ENCODE measurements at places on chromosomes 5 and 9. TPM values are rescaled to one million over a fixed set of nuclear protein-coding genes. Genes with fewer than 3 reads are reported as not detected.

The PCDHAC2 gene
- 1.8 TPM for total RNA-seq

The UNC13B gene
- total RNA-seq: 12.5 TPM

The F12 gene
- 27.7 TPM for total RNA-seq

The CTSV gene
- total RNA-seq: 0.42 TPM

The TCF7 gene
- 1.8 TPM for total RNA-seq

The IL7R gene
- total RNA-seq: 5.4 TPM

The CCL28 gene
- 1.0 TPM for total RNA-seq

The CBY3 gene
- total RNA-seq: not detected

The ROPN1L gene
- total RNA-seq: 1.2 TPM

- H3K36me3 ChIP-seq: no peaks in the 10 kb centered on the region
- DNase-seq: no peak
These were observed 143.8 kb upstream of the PIK3R1 start for GRCh38 chr5:68071736-68072135.

DNA sequence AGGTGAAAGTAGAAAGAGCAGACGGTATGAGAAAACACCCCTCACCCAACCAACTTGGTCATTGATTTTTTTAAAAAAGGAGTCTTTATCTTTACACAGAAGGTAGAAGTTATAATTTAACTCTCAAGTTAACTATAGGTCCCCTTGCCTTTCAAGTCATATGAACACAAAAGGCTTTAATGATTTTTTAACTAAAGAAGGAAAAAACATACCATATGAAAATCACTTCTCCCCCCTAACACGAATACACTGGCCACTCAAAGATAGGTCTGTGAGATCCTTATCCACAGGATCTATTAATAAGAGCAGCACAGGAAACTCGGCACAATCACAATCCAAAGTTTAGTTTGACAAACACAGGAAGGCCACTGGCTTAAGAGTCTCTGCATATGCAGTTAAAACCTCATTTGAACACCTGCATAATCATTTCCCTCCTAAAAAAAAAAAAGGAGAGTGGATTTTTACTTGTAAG lies 138.0 kb downstream of the ENC1 start:
- H3K4me3 ChIP-seq: no peak overlapping the region
- no peaks in the 10 kb centered on the region for H3K27me3 ChIP-seq
- H3K4me1 ChIP-seq: peaks cover 38% of the 10 kb centered on the region
- peak overlapping the region; percentile 78 for H3K27ac ChIP-seq
- H3K36me3 ChIP-seq: no peaks in the 10 kb centered on the region
- no peak for DNase-seq

DNA sequence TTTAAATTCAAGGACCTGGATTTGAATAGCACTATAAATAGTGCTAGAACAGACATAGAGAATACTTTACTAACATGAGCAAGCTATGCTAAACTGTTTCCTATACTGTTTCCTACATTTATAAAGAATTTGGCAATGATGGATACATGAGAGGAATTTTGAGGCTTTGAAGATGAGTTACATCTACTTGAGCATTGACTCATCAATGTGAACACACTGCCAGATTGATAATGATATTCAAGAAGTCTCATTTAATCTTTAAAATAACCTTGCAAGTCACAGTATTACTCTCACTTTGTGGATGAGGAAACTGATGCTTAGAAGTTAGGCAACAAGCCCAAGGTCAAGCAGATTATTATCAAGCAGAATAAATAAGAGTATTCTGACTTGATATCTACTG lies 281.9 kb downstream of the DNAH5 start:
- H3K27ac ChIP-seq: no peak overlapping the region
- no peaks in the 10 kb centered on the region for H3K27me3 ChIP-seq
- no peak overlapping the region for H3K4me3 ChIP-seq
- H3K4me1 ChIP-seq: no peaks in the 10 kb centered on the region
- H3K36me3 ChIP-seq: no peaks in the 10 kb centered on the region
- no peak for DNase-seq

DNA sequence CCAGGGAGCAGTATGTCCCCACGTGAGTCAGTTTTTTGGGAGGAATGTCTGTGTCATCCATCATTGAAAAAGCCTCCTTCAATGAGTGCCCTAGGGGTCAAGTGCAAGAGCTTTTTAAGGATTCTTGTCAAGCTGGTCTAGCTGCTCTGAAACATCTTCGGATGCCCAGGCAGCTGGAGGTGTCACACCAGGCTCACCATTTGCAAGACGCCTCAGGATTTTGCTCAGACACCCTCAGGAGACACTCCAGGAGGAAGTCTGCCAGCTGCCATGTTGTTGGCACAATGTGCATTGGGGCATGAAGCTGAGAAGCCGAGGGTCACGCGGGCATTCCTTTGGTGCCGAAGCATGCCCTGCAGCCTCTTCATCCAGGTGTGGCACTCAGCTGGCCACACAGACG lies 111.1 kb upstream of the S1PR3 start:
- no peaks in the 10 kb centered on the region for H3K4me1 ChIP-seq
- no peaks in the 10 kb centered on the region for H3K27me3 ChIP-seq
- no peak overlapping the region for H3K27ac ChIP-seq
- H3K36me3 ChIP-seq: no peaks in the 10 kb centered on the region
- no peak for DNase-seq

GRCh38 chr9:119366909-119367682 lies 2.1 kb downstream of the BRINP1 start:
- no peak overlapping the region for H3K4me3 ChIP-seq
- H3K27ac ChIP-seq: no peak overlapping the region
- no peak for DNase-seq

DNA sequence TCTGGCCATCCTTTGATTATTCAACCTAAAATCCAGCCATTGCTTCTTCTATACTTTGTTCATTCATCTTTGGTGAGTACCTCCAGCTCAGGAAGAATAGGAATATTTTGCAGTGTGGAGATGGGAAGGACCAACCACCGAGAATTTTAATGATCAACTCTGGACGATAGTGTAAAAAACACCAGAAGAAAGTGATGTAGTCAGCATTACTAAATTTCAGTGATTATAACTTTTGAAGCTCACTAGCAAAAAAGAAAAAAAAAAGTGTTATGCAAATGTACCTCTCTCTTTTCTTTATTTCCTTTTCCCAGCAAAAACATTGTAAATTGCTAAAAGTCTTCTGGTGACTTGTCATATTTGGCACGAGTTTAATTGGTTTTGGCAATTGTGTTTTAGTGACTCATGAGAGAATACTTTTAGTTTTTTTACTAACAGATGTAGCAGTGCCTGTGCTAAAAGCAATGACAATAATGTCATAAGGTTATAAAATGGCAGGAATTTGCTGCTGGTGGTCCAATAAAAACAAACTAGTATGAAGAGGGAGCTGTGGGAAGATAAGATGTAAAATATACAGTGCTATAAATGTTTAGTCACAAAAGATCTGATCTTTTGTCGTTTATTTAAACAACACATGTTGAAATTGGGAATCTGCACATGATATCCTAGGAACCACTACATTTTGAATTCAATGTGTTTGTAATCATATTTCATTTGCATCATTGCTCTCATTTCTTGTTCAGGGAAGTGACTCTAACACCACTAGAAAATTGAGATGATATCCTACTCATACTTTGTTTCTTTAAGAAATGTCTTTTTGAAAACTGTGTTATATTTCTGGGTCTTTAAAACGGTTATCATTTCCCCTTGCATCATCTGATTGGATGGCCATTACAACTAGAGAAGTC lies 81.3 kb upstream of the ERCC6L2 start:
- H3K4me1 ChIP-seq: no peaks in the 10 kb centered on the region
- H3K27ac ChIP-seq: no peak overlapping the region
- H3K36me3 ChIP-seq: no peaks in the 10 kb centered on the region
- H3K4me3 ChIP-seq: no peak overlapping the region

GRCh38 chr5:149392718-149393117 lies 13.6 kb upstream of the IL17B start:
- no peak for DNase-seq
- H3K36me3 ChIP-seq: no peaks in the 10 kb centered on the region
- H3K27me3 ChIP-seq: no peaks in the 10 kb centered on the region
- H3K4me1 ChIP-seq: no peaks in the 10 kb centered on the region

GRCh38 chr5:21391506-21391905 lies 1403.5 kb upstream of the CDH18 start:
- no peak overlapping the region for H3K4me3 ChIP-seq
- no peak overlapping the region for H3K27ac ChIP-seq
- no peak for DNase-seq
- no peaks in the 10 kb centered on the region for H3K4me1 ChIP-seq
- no peaks in the 10 kb centered on the region for H3K36me3 ChIP-seq

DNA sequence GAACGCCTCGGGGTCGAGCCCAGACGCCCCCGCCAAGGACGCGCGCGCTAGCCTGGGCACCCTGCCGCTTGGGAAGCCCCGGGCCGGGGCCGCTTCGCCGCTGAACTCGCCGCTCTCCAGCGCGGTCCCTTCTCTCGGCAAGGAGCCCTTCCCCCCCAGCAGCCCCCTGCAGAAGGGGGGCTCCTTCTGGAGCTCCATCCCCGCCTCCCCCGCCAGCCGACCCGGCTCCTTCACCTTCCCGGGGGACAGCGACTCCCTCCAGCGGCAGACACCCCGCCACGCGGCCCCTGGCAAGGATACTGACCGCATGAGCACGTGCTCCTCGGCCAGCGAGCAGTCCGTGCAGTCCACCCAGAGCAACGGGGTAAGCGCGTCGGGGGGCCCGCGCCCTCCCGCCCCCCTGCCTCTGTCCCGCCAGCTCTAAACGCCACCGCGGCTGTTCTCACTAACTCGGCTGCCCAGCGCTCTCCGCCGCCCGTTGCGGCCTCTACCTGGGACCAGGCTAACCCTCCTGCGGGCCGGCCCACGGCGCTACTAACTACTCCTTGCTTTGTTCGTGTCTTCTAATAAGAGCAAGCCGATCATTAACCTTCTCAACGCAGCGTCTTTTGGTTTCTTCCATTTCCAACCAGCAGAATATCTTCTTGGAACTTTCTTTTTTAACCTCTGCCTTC lies 93.6 kb upstream of the OTULINL start:
- H3K36me3 ChIP-seq: peaks cover 13% of the 10 kb centered on the region
- H3K4me1 ChIP-seq: no peaks in the 10 kb centered on the region
- no peak overlapping the region for H3K27ac ChIP-seq
- no peaks in the 10 kb centered on the region for H3K27me3 ChIP-seq

GRCh38 chr9:101356619-101357018 lies 28.2 kb downstream of the BAAT start:
- no peaks in the 10 kb centered on the region for H3K27me3 ChIP-seq
- H3K36me3 ChIP-seq: peaks cover 7% of the 10 kb centered on the region
- DNase-seq: no peak
- no peak overlapping the region for H3K27ac ChIP-seq

DNA sequence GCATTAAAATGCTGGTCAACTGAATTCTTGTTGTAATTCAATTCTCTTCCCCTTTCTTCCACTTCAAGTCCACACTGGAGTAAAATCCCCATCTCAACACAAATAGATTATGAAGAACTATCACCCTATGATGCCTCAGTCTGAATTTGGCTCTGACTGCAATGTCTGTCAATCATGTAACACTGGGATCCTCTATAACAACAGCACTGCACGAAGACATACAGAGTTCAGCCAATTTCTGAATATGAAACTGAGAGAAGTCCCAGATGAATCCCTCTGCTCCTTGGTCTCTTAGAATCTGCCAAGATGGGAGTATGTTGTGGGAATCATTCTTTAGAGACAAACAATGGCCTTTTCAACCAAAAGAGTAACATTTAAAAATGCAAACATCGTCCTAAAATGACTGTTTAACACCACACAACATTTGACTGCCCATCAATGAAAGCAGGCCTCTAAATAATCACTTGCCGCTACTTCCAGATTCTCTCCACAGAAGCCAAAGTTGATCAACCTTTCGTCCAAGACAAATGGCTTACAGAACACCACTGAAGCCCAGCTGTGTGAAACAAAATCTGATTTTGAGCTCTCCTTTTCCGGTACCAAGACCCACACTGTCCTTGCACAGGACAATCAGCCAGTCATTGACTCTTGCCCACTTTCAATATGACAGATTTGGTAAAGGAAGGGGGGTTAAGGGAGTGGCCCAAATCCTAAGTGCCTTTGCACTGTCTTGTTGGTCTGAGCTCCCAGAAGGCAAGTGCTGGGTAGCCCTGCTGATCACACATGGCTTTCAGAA lies 258.0 kb downstream of the EBF1 start:
- no peak for DNase-seq
- H3K4me1 ChIP-seq: no peaks in the 10 kb centered on the region
- H3K27me3 ChIP-seq: no peaks in the 10 kb centered on the region
- H3K27ac ChIP-seq: no peak overlapping the region

DNA sequence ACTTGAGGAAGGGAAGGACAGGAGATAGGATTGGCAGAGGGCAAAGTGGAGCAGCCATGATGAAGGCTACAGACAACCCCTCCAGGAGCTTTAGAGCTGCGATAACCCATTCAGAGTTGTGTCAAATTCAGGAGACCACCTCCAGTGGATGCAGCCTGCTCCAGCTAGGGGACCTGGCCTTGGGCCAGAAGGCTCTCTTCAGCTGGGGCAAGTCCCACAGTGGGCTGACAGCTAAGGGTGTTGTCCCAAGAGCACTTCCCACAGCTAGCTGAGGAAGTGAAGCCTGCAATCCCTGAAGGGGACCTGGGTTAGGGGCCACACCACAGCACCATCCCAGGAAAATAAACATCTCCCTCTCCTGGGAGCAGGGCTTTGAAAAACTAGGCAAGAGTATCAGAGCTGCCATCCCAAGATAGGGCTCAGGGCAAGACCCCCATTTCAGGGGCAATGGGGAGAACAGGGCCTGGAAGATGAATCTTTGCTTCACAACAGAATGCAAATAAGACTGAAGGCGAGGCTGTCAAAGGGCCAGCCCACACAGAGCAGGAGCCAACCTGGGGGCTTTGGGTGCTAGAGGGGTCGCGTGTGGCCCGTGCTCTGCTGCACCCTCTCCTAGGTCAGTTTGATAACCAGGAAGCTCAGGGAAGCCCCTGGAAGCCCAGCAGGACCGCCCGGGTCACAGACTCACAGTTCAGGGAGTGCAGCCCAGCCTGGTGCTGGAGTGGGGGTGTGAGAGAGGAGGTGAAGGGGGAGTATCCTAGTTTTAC lies 19.3 kb upstream of the DAPK1 start:
- no peak for DNase-seq
- no peaks in the 10 kb centered on the region for H3K36me3 ChIP-seq
- H3K27me3 ChIP-seq: no peaks in the 10 kb centered on the region
- no peak overlapping the region for H3K27ac ChIP-seq
- H3K4me1 ChIP-seq: no peaks in the 10 kb centered on the region

- H3K4me1 ChIP-seq: no peaks in the 10 kb centered on the region
- no peak overlapping the region for H3K4me3 ChIP-seq
- no peaks in the 10 kb centered on the region for H3K36me3 ChIP-seq
- H3K27ac ChIP-seq: no peak overlapping the region
- H3K27me3 ChIP-seq: no peaks in the 10 kb centered on the region
These were observed 2323.5 kb upstream of the ACO1 start for GRCh38 chr9:30060976-30061375.

DNA sequence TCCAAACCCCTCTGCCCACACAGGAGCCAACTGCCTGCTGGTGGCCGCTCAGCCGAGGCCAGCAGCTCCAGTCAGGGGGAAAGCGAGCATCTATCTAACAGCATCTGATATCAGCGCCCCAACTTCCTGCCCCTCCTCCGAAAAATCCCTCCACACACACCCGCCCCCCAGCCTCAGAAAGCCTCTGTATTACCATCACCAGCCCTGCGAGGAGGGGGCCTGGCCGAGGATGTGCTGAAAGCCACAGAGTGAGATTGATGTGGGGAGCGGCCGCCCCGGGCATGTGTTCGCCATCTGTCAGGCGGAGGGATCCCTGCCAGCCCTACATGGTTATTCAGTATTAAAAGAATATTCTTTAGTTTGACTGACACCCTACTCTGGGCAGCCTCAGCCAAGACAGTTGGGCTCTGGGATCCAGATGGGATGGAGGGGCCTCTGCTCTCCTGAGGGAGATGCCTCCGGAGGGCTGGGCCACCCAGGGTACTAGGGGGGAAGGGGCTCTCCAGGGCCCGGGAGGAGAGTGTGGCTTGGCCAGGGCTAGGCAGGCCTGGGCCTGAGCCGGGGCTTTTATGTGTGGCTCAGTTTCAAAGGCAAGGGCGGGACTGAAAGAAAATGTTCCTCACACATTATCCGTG lies 98.0 kb downstream of the HSD17B3 start:
- no peaks in the 10 kb centered on the region for H3K27me3 ChIP-seq
- H3K27ac ChIP-seq: no peak overlapping the region
- no peak for DNase-seq
- H3K36me3 ChIP-seq: no peaks in the 10 kb centered on the region
- H3K4me3 ChIP-seq: no peak overlapping the region

Measured in liver (tissue), 10 donors.